Upper lobe of left lung (tissue), 6 donors: ENCODE measurements at places on chromosomes 2 and 18. TPM values are rescaled to one million over a fixed set of nuclear protein-coding genes. Genes with fewer than 3 reads are reported as not detected.
A peak's percentile ranks its signal among the peaks of the same experiment; 100 is the strongest.

The E2F6 gene
- 9.0 TPM for total RNA-seq

The DNAH7 gene
- 18.9 TPM for total RNA-seq

- H3K27me3 ChIP-seq = no peaks in the 10 kb centered on the region
- peak; percentile 5 for DNase-seq
- H3K27ac ChIP-seq = no peak overlapping the region
- H3K36me3 ChIP-seq = no peaks in the 10 kb centered on the region
These were observed 157.3 kb downstream of the DYSF start for GRCh38 chr2:71610671-71611070.

- peaks cover 10% of the 10 kb centered on the region for H3K4me1 ChIP-seq
- no peaks in the 10 kb centered on the region for H3K36me3 ChIP-seq
- H3K27me3 ChIP-seq = peaks cover 8% of the 10 kb centered on the region
- peak; percentile 84 for DNase-seq
These were observed at the start of gene MFSD2B for GRCh38 chr2:24009680-24010476. MFSD2B (plus strand) TSS chr2:24010085; CDS start chr2:24010097, 12 bp downstream.

- no peaks in the 10 kb centered on the region for H3K27me3 ChIP-seq
- peaks cover 46% of the 10 kb centered on the region for H3K36me3 ChIP-seq
- no peak overlapping the region for H3K4me3 ChIP-seq
- H3K27ac ChIP-seq = no peak overlapping the region
These were observed 10.8 kb downstream of the XRCC5 start for GRCh38 chr2:216119986-216120385.

DNA sequence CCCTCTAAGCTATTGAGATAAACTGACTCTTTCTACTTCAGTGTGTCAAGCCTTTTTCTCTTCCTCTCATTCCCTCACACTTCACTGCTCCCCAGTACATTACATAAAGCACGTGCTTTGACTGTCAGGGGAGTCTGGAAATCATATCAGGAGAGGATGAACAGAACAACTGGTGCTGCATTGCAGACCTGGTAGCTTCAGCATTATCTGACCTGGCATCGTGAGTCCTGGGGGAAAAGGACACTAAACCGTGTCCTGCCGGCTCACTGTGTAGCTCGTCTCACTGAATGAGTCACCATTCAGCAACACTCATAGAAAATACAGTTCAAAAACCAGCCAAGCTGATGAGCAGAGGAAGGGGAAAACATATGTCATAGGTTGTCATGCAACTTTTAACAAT lies 108.5 kb upstream of the UNC80 start:
- no peaks in the 10 kb centered on the region for H3K36me3 ChIP-seq
- H3K27ac ChIP-seq = no peak overlapping the region
- no peak for DNase-seq
- no peak overlapping the region for H3K4me3 ChIP-seq
- H3K27me3 ChIP-seq = no peaks in the 10 kb centered on the region

- H3K27ac ChIP-seq = no peak overlapping the region
- H3K27me3 ChIP-seq = no peaks in the 10 kb centered on the region
- no peaks in the 10 kb centered on the region for H3K36me3 ChIP-seq
- H3K4me1 ChIP-seq = no peaks in the 10 kb centered on the region
These were observed 424.6 kb downstream of the TRIB2 start for GRCh38 chr2:13141315-13141714.

DNA sequence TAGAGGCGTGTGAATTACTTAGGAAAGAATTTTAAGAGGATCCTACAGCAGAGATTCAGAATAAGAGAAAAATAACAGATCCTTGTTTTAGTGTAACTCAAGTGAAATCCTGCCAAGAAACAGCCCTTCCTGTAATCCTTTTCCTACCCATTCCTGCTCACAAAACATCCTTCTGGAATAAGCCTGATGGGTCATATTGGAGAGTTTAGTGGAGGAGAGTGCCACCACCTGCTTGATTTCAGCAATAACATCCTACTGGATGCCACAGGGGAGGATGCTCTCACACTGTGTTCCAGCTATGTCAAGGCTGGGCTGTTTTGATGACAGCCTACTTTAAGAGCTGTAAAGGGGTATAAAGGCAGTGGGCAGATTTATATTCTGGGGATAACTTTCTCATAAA lies 54.8 kb upstream of the CCDC178 start:
- no peaks in the 10 kb centered on the region for H3K4me1 ChIP-seq
- DNase-seq = no peak
- H3K4me3 ChIP-seq = no peak overlapping the region
- no peak overlapping the region for H3K27ac ChIP-seq

GRCh38 chr2:62222171-62222570 lies 26.3 kb downstream of the B3GNT2 start:
- H3K4me1 ChIP-seq = peaks cover 26% of the 10 kb centered on the region
- H3K27me3 ChIP-seq = no peaks in the 10 kb centered on the region
- no peak for DNase-seq
- H3K27ac ChIP-seq = no peak overlapping the region
- peaks cover 23% of the 10 kb centered on the region for H3K36me3 ChIP-seq

- no peak overlapping the region for H3K27ac ChIP-seq
- no peaks in the 10 kb centered on the region for H3K27me3 ChIP-seq
- peak overlapping the region; percentile 75 for H3K4me3 ChIP-seq
- no peaks in the 10 kb centered on the region for H3K36me3 ChIP-seq
- peaks cover 10% of the 10 kb centered on the region for H3K4me1 ChIP-seq
- no peak for DNase-seq
These were observed 453 bp upstream of the GRB14 start for GRCh38 chr2:164621764-164622105.

GRCh38 chr18:35577045-35577848 lies 4.3 kb upstream of the GALNT1 start:
- peaks cover 8% of the 10 kb centered on the region for H3K4me1 ChIP-seq
- DNase-seq = no peak
- H3K27me3 ChIP-seq = no peaks in the 10 kb centered on the region
- no peak overlapping the region for H3K27ac ChIP-seq
- H3K36me3 ChIP-seq = no peaks in the 10 kb centered on the region

GRCh38 chr2:205905576-205905975 lies 180.4 kb downstream of the INO80D start:
- no peak for DNase-seq
- no peak overlapping the region for H3K27ac ChIP-seq
- H3K36me3 ChIP-seq = no peaks in the 10 kb centered on the region
- no peaks in the 10 kb centered on the region for H3K4me1 ChIP-seq

DNA sequence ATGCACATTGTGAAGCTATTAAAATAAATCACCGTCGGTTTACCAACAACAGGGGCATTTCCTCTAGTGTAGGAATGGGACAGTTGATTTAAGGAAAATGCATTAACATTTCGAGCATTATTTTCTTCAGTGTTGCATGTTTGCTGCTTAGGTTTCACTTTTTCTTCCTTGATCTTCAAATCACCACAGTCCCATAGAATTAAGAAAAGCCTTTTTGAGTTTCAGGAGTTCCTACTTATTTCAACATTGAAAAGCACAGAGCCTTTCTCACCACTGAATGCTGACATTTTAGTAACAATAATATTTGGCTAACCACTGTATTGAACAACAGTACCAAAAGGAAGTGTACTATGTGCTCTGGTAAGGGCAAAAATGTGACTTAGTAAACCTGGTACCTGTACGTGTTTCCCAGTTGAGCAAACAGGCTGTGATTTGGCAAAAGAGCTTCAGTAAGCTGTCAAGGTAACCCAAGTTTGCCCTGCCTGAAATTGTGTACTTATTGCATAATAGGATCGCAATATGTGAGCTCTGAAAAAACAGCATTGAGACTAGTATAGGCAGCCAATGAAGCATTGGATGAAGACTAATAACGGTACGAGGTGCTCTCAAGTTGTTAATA lies 2.2 kb downstream of the LRRTM4 start:
- H3K27me3 ChIP-seq = no peaks in the 10 kb centered on the region
- DNase-seq = no peak
- no peak overlapping the region for H3K4me3 ChIP-seq
- no peaks in the 10 kb centered on the region for H3K36me3 ChIP-seq
- H3K4me1 ChIP-seq = no peaks in the 10 kb centered on the region

DNA sequence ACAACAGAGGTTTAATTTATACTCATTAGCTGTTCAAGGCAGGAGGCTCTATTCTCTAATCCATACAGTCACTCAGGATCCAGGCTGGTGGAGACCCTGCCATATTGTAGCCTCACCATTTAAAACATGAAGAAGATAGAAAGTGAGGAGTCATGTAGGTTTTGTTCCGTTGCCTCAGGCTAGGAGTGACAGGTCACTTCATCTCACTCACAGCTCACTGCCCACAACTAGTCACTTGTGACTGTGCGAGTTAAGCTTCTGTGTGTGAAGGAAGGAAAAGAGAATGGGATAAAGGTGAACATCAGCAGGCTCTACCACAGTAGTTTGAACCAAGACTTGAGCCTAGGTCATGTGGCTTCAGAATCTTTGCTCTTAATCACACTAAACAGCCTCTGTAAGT lies 9.0 kb upstream of the IGFBP2 start:
- no peak overlapping the region for H3K4me3 ChIP-seq
- no peak for DNase-seq
- H3K4me1 ChIP-seq = no peaks in the 10 kb centered on the region
- no peak overlapping the region for H3K27ac ChIP-seq
